ENCODE measurements at places on chromosomes 16 and 17. TPM values are rescaled to one million over a fixed set of nuclear protein-coding genes. Genes with fewer than 3 reads are reported as not detected.

DNA sequence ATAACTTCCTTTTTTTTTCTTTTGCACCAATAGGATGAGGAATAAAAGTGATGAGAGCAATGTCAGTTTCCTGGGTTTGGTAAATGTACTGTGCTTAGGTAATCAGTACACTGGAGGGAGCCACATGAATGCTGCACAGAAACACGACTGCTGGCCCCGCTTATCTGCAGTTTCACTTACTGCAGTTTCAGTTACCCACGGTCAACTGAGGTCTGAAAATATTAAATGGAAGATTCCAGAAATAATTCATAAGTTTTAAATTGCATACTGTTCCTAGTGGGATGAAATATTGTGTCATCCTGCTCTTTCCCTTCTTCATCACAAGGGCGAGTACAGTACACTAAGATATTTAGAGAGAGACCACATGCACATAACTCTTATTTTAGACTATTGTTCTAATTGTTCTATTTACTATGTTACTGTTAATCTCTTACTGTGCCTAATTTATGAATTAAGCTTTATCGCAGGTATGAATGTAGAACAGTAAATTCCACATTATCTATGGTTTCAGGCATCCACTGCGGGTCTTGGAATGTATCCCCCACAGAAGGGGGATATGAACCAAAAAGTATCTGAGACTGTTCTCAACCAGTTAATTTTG, 6.4 kb upstream of the LGALS3BP start:
- DNase-seq, result no peak

DNA sequence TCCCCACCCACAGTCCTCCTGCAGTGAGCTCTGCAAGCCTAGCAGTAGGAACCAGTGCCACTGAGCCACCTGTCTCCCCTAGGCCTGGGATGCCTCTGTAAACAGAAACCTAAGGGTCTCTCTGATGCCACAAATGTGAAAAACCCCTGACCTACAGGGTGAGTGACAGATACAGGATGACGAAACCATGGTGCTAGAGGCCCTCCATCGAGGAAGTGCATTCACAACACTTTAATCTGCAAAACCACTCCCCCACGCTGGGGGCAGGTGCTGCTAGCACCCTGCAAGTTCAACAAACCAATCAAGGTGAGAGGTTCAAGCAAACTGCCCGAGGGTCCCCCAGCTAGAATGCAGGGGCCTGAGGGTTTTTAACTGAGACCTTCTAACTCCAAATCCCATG, 59.5 kb downstream of the CDYL2 start:
- no peak for DNase-seq

- DNase-seq, result no peak
These were observed 737 bp downstream of the DHRS13 start for GRCh38 chr17:28901866-28902818.

GRCh38 chr17:8087952-8088230, 375 bp upstream of the ALOX12B start:
- no peak for DNase-seq

GRCh38 chr17:15470536-15470935, 3.1 kb upstream of the CDRT4 start:
- no peak for DNase-seq

- peak; percentile 50 for DNase-seq
These were observed 1.0 kb upstream of the AIPL1 start for GRCh38 chr17:6435968-6436367.

GRCh38 chr17:30720013-30720471, 104.5 kb downstream of the CRLF3 start:
- DNase-seq, result peak; percentile 4

The ATP6V0C gene
- 114 TPM for total RNA-seq

- DNase-seq, result no peak
These were observed 15.4 kb upstream of the ERN1 start for GRCh38 chr17:64145375-64145750.

GRCh38 chr17:69978056-69978646, 96.9 kb upstream of the KCNJ16 start:
- DNase-seq, result no peak

- DNase-seq, result no peak
These were observed 118.5 kb downstream of the USP22 start for GRCh38 chr17:20924306-20924705.

The DBNDD1 gene
- 0.43 TPM for total RNA-seq
